Neural progenitor cell (in vitro differentiated cells): ENCODE measurements at places on chromosomes 11 and 22. TPM values are rescaled to one million over a fixed set of nuclear protein-coding genes. Genes with fewer than 3 reads are reported as not detected.
A peak's percentile ranks its signal among the peaks of the same experiment; 100 is the strongest.

DNA sequence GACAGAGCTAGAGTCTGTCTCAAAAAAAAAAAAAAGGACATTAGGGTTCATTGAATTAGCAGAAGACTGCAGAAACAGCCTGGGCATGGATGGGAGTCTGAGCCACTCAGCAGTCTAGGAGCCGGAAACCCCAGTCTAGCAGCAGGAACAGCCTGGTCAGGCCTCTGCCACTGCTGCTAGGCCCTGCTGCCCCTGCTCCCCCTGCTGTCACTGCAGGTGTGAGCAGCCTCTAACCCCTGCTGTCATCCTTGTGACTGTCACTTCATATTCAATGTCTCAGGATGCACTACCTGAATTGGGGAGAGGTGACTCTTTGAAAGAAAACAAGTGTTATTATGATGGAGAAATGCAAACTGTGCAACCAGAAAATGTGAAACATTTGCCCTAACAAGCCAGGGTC is 7.0 kb upstream of the DDX17 start:
- peak; percentile 46 for DNase-seq

GRCh38 chr11:2098691-2099515 is 40.3 kb downstream of the IGF2 start:
- no peak for DNase-seq

- no peak for DNase-seq
Observed at GRCh38 chr11:35138606-35138942, 397 bp upstream of the CD44 start.

The RAB3IL1 gene
- total RNA-seq = 1.4 TPM in 2 replicates

The KCNJ5 gene
- total RNA-seq = 0.03 TPM in 1 of 2 replicates, not detected in the other

DNA sequence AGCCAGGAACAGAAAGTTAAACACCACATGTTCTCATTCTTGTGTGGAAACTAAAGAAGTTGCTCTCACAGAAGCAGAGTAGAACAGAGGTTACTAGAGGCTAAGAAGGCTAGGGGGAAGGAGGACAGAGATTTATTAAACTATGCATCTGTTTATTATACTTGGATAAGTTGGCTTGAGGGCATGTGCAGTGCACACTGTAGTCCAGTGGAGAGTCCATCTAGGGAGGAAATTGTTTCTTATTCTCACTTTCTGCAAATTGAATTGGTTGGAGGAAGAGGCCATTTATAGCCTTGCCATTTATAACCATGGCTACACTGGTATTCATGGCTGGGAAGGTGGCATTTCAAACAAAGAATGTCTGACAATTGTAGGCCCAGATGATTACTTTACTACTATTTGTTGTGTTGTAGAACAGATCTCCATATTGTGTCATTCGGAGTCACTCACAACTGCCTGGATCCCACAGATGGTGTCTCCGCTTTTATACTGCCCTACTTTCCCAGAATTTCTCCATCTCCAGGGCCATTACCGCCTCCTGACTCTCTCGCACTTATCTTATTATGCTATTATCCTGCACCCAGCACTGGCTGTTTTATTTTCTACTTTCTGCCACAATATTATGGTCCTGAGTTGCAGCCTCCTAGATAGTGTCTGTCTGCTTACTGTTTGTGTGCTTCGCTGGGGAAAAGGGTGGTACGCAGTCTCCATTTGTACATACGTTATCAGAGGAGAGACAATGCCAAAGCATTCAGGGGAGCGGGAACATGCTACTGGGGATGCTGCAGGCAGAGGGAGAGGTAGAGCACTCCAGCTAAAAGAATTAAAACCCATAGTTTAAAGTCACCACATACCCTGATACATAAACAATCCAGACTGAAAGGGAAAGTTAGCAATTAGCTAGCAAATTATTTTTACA is 169.3 kb upstream of the BLID start:
- DNase-seq = no peak

GRCh38 chr11:116415095-116415494 is 357.7 kb downstream of the BUD13 start:
- no peak for DNase-seq

The JAML gene
- total RNA-seq = 0.09 TPM in 1 of 2 replicates, not detected in the other

The TRIM51 gene
- total RNA-seq = not detected in 2 replicates

The OTOG gene
- 0.34 and 42.1 TPM in 2 replicates for total RNA-seq

DNA sequence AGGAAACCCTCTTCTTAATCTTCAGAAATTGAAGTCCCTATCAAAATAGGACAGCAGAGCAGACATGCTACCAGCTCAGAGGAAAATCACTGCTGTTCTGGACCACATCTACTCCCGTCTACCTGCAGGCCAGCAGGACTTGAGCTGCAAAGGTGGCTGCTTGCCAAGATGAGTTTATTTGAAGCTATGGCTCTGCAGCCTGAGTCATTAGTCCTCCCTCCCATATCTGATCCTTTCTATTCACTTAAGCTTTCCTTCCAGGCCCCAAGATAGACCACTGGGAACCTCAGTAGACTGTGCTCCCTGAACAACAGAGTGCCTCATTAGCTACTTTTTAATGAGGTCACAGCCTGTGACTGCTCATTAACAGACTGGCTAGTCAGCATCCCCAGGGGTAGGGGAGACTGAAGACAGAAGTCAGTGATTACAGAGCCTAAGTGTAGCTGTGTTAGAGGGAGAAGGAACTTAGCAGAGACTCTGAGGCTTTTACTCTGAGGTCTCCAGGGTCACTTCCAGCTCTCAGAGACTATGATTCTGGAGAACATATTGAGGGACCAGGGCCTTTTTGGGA is 6.8 kb upstream of the OR10A2 start:
- DNase-seq = peak; percentile 60

DNA sequence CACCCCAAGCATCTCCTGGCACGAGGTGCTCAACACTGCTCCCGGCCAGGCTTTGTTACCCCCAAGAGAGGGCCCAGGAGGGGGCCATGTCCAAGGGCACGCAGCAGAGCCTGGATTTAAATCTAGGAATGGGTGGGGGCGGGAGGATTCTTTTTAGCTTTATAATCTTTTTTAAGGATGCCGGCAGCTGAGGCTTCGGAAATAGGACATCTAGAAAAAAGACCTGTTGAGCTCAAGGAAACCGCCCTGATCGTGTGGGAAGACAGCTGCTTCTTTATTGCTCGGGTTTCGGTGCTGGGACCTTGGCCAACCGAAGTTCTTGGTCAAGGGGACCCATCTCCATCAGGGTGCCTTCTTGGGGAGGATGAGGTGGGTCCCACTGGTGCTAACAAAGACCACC is 317.9 kb downstream of the CTTN start:
- DNase-seq = no peak

- no peak for DNase-seq
Observed at GRCh38 chr22:46984751-46985506, 222.5 kb downstream of the TBC1D22A start.

- DNase-seq = no peak
Observed at GRCh38 chr11:132471466-132471865, 1060.8 kb downstream of the OPCML start.

DNA sequence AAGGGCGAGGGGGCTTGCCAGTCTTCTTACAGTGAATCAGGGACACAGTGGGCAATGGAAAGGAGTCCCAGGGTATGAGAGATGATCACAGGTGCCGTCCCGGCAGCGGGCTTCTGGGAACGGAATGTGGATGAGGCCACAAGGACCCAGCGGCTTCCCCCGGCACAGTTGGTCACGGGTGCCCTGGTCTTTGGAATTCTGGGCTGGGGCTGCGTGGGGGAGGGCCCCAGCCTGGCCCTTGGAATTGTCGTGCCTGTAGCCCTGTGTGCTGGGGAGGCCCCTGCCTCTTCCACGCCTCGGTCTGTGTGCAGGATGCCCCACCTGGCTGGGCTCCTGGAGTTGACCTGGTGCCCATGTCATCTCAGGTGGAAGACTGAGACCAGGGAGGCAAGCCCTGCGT is 76.6 kb downstream of the FBLN1 start:
- no peak for DNase-seq

DNA sequence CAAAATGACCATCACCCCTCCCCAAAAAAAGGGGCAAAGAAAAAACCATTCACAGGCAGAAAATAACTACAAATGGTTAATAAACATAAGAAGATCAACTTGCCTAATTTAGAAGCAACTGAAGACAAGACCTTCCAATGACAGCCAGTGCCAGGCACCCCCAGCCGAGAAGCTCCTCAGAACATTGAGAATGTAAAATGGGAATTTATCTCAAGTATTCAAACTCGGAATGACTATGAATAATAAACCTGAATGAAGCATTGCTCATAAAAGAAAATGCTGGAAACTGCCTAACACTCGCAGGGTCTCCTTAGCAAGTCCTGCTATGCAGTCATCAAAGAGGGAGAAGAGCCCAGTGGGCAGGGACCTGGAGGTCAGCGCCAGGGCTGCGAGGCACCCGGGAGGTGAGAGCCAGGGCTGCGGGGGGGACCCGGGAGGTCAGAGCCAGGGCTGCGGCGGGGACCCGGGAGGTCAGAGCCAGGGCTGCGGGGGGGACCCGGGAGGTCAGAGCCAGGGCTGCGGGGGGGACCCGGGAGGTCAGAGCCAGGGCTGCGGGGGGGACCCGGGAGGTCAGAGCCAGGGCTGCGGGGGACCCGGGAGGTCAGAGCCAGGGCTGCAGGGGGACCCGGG is 23.2 kb upstream of the MOB2 start:
- no peak for DNase-seq

The CSNK2A3 gene
- total RNA-seq = 1.7 and 5.9 TPM in 2 replicates

DNA sequence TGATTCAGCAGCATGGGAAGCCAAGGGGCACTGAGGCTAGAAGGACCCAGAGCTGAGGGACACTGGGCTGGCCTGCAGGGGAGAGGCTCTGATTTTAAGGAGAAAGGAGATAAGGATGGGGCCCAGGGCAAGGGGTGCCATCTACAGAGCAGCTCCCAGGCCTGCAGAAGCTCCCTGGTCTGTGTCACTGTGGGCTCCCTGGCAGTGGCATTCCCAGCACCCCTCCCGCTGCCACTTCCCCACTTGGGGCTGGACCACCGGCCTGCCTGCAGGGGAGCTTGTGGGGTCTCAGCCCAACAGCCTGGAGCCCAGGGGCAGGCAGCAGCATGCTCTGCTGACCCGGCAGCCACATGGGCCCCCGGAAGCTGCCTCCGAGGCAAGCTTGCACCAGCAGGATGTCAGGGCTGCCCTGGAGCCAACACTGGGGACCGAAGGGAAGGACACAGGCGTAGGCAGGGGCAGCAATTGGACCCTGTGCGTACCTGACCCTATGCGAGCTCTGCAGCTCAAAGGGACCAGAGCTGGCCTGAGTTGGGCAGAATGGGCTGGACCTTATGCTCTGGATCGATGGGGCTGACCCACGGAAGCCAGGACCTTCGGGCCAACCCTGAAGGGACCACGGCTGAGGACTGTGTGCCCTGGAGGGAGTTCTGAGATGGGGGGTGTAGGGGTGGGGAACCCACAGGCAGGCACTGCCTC is 35.4 kb upstream of the WNT7B start:
- no peak for DNase-seq

The SWAP70 gene
- total RNA-seq = 18.3 and 25.5 TPM in 2 replicates

- DNase-seq = peak; percentile 79
Observed at GRCh38 chr11:125591649-125592304, 875 bp upstream of the STT3A start.

DNA sequence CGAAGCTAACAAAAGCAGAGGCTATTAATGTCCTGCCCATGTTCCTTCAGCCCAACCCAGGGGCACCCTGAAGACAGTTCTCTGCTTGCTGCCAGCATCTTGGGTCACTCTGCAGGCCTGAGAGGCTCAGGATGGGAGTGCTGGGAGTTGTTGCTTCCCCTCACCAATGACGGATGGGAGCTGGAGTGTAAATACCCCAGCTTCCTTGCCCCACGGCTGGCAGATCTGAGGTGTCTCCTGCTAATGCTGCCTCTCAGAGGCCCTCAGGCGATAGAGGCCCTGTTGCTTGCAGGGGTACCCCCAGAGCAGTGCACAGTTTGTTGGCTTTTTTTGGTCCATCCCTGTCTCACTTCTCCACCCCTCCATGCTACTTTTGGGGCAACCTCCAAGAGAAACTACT is 32.9 kb downstream of the IFT27 start:
- DNase-seq = no peak

DNA sequence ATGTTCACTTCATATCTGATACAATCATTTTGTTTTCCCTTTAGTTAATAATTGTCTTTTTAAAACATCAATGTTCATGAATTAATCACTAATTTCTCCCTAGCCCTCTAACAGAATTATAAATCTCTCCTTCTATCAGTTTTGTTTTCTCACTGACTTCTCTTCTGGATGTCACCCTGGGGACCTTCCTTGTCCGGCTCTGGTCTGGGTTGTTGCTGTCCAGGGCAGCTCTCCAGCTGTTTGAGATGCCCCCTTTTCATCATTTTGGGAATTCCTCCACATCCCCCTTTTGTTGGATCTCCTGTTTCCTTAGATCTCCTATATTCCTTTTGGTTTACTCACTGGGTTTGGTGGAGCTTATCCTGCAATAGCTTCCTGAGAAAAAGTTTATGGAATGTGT is 35.6 kb upstream of the PSMA1 start:
- no peak for DNase-seq

GRCh38 chr22:19358195-19358594 is 66.7 kb upstream of the CLTCL1 start:
- DNase-seq = no peak

- DNase-seq = peak; percentile 86
Observed at GRCh38 chr22:18970176-18970947, 34.3 kb upstream of the PRODH start.

DNA sequence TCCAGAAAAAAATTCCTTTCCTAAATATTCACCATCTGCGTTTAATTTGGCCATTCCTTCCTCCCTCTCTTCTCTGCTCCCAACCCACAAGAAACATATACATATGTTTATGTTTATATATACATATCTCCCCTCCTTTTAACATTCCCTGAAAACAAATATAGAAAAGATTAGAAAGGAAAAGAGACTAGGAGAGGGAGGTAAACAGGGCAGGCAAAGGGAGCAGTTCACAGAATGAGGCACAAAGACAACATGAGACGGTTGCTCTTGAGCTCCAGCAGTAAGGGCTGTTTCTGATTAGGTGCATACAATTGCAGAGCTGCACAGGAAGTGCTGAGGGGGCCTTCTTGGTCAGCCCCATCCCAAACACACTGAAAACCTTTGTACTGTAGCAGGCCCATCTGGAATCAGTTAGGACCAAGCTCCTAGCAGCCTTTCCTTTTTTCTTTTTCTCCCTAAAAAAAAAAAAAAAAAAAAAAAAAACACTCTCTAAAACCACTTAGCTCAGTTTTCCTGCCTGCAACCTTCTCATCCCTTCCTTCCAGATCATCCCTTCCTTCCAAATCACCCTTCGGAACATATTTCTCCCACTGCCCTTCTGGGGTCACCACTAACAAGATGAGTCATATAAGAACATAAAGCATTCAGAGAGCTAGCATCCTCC is 57.0 kb downstream of the RBFOX2 start:
- DNase-seq = no peak

- DNase-seq = no peak
Observed at GRCh38 chr11:13073119-13073981, 64.2 kb downstream of the RASSF10 start.
